Hippocampal formation (tissue), 2 donors: ENCODE measurements at places on chromosomes 1 and 21.

- no peak for DNase-seq
Observed at GRCh38 chr1:52028328-52028727, 5.3 kb downstream of the KTI12 start.

GRCh38 chr1:55071477-55071876, 32.1 kb downstream of the PCSK9 start:
- DNase-seq: no peak

- DNase-seq: peak; percentile 4
Observed at GRCh38 chr1:76725864-76726619, 141.2 kb upstream of the ST6GALNAC5 start.

DNA sequence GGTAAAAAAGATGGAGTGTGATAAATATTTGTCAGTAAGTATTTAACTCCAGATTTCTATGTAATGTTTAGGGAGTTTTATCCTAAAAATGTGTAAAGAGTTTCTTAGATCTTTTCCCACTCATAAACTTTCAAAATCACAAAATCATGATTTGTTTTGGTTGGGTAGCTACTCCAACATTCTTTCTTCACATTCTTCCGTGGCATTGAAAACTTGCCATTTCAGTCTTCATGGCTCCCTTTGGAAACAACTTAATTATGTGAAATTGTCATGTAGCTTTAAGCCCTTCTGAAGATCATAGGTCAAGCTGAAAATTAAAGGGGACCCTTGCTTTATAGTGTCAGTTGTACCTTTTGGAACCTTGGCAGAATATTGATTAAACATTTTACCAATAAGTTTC, 73.2 kb downstream of the ADGRL2 start:
- no peak for DNase-seq

DNA sequence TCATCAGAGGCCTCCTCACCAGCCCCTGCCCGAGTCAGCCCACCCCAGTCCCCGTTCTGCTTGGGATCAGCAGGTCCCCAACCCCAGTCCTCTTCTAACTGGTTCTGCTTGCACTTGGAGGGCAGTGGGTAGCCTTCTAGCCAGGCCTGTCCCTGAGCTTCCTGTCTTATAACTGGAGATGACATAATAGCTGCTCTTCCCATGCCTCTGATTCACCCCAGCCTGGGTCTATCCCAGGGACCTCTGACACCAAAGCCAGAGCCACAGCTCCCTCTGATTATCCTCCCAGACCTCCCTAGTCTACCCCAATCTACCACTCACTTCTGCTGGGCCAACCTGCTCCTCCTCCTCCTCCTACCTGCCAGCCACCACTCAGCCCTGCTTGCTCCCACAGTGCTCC, 31.4 kb downstream of the IQGAP3 start:
- no peak for DNase-seq

DNA sequence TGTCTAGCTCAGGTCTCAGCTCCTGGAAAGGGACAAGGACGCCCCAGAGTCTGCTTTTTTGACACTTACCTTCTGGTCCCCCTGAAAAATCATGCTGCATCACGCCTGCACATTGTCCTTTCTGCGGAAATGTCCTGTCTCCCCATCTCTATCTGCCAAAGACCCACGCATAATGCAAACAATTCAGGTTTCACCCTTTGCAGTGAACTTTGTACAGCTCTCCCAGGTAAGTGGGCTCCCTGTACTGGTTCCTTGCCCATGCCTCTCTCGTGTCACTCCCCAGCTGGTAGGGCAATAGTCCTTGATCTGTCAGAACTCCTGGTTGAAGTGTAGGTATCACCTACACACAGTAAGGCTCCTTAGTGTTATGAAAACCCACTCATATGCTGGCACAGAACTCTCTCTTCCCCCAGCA, 102.9 kb upstream of the IRF2BP2 start:
- no peak for DNase-seq

DNA sequence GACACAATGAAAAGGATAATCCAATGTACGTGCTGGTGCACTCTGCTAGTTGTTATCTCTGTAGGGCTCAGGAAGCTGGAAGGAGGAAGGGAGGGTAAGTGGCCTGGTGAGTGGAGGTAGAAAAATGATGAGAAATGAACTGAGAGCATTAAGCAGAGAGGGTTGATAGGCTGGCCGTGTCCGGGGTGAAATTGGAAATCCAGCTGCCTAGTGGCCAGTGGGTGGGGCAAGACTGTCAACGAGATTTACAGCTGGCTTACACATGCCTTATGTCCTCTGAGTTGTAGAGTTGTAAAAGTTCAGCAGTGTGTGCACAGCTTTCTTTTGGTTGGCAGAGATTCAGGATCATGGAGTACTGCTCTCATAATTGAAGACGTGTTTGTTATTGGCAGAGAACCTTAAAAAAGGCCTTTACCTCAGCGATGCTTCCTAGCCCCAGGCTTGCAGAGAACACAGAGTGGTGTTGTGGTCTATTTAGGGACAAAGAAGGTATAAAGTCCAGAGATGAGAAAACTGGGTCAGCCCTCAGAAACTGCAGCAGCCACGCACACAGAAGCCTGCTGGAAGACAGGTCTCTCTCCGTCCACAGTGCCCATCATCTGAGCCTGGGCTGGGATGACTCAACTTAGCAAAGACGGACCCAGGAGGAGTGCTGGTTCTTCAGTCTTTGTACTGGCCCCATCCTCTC, 132.4 kb downstream of the EDEM3 start:
- DNase-seq: no peak

GRCh38 chr1:44048532-44049215, 17.4 kb upstream of the SLC6A9 start:
- no peak for DNase-seq

DNA sequence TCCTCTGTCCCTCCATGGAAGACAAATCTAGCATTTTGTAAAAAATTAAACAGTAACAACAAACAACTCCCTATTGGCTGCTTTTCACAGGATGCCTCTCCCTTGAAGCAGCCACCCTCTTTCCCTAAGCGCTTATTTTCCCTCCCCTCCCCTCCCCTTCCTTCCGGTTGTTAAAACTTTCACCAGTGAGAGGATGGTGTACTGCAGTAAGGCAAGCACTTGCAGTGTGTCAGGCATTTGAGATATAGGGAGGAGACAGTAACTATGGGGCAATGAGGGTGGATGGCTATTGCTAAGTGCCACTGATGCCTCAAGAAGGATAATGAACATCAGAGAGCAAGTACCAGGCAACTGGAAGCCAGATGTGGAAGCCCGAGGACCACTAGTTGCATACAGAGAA, 19.1 kb upstream of the KIAA1614 start:
- DNase-seq: no peak

- DNase-seq: no peak
Observed at GRCh38 chr1:44472620-44473525, 67.8 kb downstream of the RNF220 start.

DNA sequence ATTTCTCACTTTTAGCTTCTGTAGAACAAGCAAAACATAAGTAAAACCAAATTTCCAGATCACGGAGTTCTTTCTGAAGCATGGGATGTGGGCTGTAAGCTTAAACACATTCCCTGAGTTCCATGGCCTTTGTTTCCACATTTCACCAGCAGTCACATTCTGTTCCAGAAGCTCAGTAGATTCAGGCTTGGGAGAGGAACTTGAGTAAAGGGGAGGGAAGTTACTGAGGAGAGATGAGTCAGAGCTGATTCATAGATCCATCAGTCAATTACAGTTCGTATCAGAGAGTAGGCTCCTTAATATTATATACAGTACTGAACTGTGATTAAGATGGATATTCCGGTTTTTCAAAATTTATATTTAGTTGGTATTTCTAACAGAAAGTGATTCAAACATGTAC, 614.3 kb downstream of the NCAM2 start:
- DNase-seq: no peak

- no peak for DNase-seq
Observed at GRCh38 chr1:222283147-222283768, 264.6 kb downstream of the HHIPL2 start.

- DNase-seq: no peak
Observed at GRCh38 chr1:189834813-189835212, 642.9 kb downstream of the BRINP3 start.

GRCh38 chr1:84434801-84435549, 36.7 kb downstream of the DNASE2B start:
- no peak for DNase-seq

GRCh38 chr1:24635195-24635843, 7.8 kb upstream of the SRRM1 start:
- DNase-seq: peak; percentile 93

GRCh38 chr1:62198781-62199125, 4.1 kb downstream of the L1TD1 start:
- DNase-seq: no peak

- no peak for DNase-seq
Observed at GRCh38 chr1:87402241-87403002, 73.7 kb downstream of the LMO4 start.

DNA sequence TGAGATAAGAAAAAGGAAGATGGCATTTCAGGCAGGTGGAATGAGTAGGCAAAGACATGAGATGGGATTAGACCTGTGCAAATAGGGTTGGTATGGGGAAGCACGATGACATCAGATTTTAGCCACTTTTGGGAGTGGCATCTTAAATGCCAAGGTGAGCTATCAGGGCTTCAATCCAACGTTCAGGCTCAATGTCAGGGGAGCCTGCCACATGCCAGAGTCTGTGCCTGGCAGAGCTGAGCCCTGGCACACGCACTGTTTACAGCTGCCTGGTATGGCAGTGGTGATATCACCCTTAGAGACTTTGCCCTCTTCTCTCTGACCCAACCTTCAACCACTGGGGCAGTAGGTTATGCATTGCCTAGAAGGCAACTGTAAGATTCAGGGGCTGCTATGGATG, 1.1 kb upstream of the GUCA2B start:
- DNase-seq: no peak
